ENCODE measurements at places on chromosomes 1 and 21. TPM values are rescaled to one million over a fixed set of nuclear protein-coding genes. Genes with fewer than 3 reads are reported as not detected.
A peak's percentile ranks its signal among the peaks of the same experiment; 100 is the strongest.

GRCh38 chr1:238954865-238955264 is 431.5 kb upstream of the CHRM3 start:
- H3K4me3 ChIP-seq = no peak overlapping the region
- H3K27me3 ChIP-seq = no peaks in the 10 kb centered on the region
- no peak for DNase-seq
- no peaks in the 10 kb centered on the region for H3K4me1 ChIP-seq
- H3K27ac ChIP-seq = no peak overlapping the region

DNA sequence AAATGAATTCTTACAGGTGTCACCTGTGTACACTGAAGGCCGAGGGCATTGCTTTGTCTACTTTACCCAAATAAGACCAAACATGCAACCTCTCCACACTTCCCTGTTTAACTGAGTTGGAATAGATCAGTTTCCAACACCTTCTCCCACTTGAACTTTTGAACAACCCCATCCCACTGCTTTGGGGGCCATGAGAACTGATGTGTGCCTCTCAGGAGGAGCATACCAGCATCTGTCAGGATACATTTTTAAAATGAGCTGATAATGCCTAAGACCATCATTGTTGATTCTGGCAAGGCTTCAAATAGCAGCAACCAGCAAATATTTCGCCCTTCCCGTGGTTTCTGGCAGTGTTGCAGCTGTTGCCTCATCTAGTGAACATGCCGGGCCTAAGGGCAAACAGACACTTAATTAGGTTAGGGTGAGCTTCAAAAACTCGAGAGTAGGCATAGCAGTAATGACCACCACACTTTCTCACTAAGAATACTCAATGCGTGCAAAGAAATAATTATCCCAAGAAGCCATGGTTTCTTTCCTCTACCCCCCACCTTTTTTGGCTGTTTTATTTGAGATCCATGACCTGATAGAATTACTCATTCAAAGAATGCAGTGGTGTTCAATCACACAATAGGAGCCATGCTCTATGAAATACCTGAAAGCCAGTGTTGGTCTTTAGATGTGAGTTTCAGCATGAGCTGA is 63.7 kb downstream of the MAP10 start:
- no peaks in the 10 kb centered on the region for H3K36me3 ChIP-seq
- DNase-seq = peak; percentile 76
- H3K4me3 ChIP-seq = no peak overlapping the region

Gene SPRTN
- 28.4 TPM for total RNA-seq

DNA sequence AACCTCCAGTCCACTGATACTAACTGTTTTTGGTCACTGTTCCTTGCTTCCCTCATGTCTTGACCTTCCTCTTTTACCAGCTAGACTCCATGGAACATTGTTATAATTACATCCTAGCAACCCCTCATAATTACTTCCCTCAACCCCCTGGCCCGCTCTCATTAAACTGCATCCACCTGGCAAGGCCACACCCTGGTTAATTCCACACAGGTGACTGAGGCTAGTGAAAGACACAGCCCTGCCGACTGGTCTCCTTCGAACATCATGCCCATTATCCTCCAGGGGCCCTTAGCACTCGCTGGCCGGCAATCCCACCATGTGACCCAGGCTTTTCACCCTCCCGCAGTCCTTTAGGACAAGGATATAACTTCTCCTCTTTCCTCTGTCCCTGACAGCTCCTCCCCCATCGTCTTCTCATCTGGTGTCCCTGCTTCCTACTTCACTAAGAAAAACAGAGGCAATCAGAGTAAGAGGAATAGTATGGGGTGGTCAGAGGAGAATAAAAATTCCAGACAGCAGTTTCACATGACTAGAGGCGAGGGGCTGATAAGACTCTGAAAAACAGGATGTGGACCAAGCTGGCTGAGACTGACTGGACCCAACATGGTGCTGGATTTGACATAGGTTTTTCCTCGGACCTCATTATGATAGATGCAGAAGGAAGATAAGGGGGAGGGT is 8.8 kb upstream of the TENT5B start:
- DNase-seq = no peak
- H3K27ac ChIP-seq = no peak overlapping the region
- no peaks in the 10 kb centered on the region for H3K27me3 ChIP-seq
- H3K36me3 ChIP-seq = no peaks in the 10 kb centered on the region

Gene CD247
- 0.76 TPM for total RNA-seq

GRCh38 chr21:42226626-42227025 is 7.7 kb downstream of the ABCG1 start:
- no peak overlapping the region for H3K27ac ChIP-seq
- H3K36me3 ChIP-seq = no peaks in the 10 kb centered on the region
- H3K4me3 ChIP-seq = no peak overlapping the region
- H3K4me1 ChIP-seq = peaks cover 57% of the 10 kb centered on the region
- H3K27me3 ChIP-seq = no peaks in the 10 kb centered on the region

DNA sequence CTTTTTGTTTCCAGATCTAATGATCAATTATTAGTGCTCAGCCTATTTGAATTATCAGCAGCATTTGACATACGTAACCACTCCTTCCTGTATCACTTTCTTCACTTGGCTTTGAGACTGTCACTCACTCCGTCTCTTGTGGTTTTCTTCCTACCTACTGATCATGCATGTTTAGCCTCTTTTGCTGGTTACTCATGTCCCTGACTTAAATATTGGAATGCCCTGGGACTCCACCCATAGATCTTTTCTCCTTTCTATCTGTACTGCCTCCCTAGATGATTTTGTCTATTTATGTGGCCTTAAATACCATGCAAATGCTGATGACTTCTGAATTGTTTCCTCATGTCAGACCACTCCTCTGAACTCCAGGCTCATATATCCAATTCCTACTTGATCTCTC is 57.7 kb upstream of the PDE4B start:
- DNase-seq = no peak
- H3K27ac ChIP-seq = no peak overlapping the region
- H3K4me1 ChIP-seq = no peaks in the 10 kb centered on the region
- H3K27me3 ChIP-seq = no peaks in the 10 kb centered on the region

DNA sequence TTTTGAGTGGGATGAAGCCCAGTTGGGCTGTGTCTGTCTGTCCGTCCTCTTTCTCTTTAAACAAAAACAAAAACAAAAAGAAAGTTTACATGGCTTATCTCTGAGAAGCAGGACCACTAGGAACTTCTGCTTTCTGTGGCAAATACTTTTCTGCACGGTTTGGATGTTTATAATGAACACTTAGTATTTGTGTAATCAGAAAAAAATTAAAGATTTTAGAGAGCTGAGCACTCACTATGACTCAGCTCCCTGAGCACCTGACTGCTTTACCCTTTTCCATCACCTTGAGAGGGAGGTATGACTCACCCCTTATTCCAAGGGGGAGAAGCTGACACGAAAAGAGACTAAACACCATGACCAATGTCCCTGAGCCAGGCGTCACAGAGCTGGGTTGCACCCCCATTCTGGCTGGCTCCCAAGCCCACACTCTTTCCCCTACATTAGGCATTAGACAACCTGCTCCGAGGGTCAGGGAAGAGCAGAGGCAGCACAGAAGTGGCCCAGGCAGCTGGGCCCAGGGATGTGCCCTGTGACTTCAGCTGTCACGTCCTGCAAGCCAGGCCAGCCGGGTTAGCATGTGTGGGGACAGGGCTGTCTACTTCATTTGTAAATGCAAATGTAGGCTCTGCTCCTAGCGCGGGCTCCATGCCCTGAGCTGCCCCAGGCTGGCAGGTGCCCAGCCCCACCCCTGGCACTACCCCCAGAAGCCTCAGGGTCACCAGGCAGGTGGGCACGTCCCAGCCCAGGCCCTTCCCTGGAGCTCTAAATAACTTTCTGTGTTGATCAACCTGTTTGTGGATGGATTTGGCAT is 30.4 kb downstream of the RAP1GAP start:
- DNase-seq = no peak
- H3K36me3 ChIP-seq = no peaks in the 10 kb centered on the region
- peaks cover 23% of the 10 kb centered on the region for H3K27me3 ChIP-seq
- H3K27ac ChIP-seq = peak overlapping the region; percentile 65
- H3K4me3 ChIP-seq = no peak overlapping the region

Gene ARID1A
- 88.8 TPM for total RNA-seq

Gene HAX1
- 73.6 TPM for total RNA-seq

- no peak for DNase-seq
- H3K27ac ChIP-seq = no peak overlapping the region
- H3K27me3 ChIP-seq = no peaks in the 10 kb centered on the region
Observed at GRCh38 chr1:241706257-241706656, 54.2 kb downstream of the WDR64 start.

Gene CACHD1
- 10.5 TPM for total RNA-seq

DNA sequence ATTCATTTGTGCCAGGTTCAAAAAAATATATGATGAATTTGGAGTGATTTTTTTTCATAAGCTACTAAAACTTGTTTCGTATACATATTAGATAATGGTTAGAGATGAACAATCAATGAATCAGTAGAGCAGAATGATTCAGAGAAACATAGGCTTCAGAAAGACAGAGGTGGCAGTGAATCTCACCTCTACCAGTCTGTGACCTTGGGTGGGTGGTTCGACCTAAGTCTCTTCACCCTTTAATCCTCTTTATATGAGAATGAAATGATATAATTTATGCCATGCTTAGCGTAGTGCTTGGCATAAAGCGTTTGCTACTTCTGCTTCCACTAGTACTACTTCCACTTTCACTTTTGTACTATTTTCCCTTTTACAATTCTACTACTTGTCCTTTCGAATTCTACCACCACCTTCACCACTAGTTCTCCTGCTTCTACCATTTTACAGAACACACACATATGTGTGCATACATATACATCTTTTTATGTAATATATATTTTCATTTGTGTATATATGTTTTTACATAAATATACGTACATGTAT is 45.1 kb downstream of the FYB2 start:
- no peak for DNase-seq
- no peaks in the 10 kb centered on the region for H3K4me1 ChIP-seq
- no peaks in the 10 kb centered on the region for H3K36me3 ChIP-seq

DNA sequence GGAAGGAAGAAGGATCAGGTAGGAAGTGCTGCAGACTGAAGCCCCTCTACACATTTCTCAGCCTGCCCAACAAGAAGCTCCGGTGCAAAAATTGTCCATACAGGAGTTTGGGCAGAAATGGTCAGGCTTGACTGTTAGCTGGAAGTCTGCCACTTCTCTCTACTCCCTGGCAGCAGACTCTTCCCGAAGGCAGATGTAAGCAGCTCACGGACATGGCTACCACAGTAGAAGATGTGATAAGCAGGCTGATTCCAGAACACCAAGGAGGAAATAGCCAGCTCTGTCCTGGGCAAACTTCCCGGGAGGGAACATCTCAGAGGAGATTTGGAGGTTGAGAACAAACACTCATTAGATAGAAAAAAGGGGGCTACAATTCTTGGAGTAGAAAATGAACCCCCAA is 52.6 kb downstream of the TRABD2B start:
- peaks cover 11% of the 10 kb centered on the region for H3K4me1 ChIP-seq
- DNase-seq = no peak
- H3K27me3 ChIP-seq = no peaks in the 10 kb centered on the region
- no peak overlapping the region for H3K27ac ChIP-seq
- no peak overlapping the region for H3K4me3 ChIP-seq

GRCh38 chr1:3377166-3377565 is 77.3 kb upstream of the ARHGEF16 start:
- peaks cover 54% of the 10 kb centered on the region for H3K27me3 ChIP-seq
- no peak for DNase-seq
- H3K27ac ChIP-seq = no peak overlapping the region
- H3K4me3 ChIP-seq = no peak overlapping the region

Gene SLC1A7
- total RNA-seq = not detected

- no peak overlapping the region for H3K27ac ChIP-seq
- H3K4me1 ChIP-seq = no peaks in the 10 kb centered on the region
- DNase-seq = no peak
- no peaks in the 10 kb centered on the region for H3K36me3 ChIP-seq
- H3K27me3 ChIP-seq = no peaks in the 10 kb centered on the region
- H3K4me3 ChIP-seq = no peak overlapping the region
Observed at GRCh38 chr1:29565490-29565889, 329.2 kb downstream of the PTPRU start.
